ENCODE measurements at places on chromosomes 6 and 20.
A peak's percentile ranks its signal among the peaks of the same experiment; 100 is the strongest.

GRCh38 chr6:36324191-36324590, 12.5 kb downstream of the BNIP5 start:
- DNase-seq, result no peak

DNA sequence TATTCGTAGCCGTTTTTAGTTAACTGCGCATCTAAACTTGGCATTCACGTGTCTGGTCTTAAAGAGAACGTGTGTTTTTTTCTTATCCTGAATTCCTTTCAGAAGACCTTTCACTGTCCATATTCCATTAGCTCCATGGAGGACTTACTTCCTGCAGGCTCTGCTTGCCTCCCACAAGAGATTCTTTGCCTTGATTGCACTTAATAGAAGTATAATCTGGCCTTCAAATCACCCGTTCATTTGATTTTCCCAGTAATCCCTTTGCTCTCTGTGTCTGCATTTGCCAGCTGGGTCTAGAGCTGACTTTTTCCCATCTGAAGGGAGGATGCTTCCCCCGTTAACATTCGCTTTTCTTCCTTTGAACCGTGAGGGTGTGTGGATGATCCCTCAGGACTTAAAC, 79.5 kb downstream of the RNF182 start:
- DNase-seq, result no peak

GRCh38 chr6:29678114-29678513, 2.8 kb downstream of the ZFP57 start:
- DNase-seq, result peak; percentile 80

DNA sequence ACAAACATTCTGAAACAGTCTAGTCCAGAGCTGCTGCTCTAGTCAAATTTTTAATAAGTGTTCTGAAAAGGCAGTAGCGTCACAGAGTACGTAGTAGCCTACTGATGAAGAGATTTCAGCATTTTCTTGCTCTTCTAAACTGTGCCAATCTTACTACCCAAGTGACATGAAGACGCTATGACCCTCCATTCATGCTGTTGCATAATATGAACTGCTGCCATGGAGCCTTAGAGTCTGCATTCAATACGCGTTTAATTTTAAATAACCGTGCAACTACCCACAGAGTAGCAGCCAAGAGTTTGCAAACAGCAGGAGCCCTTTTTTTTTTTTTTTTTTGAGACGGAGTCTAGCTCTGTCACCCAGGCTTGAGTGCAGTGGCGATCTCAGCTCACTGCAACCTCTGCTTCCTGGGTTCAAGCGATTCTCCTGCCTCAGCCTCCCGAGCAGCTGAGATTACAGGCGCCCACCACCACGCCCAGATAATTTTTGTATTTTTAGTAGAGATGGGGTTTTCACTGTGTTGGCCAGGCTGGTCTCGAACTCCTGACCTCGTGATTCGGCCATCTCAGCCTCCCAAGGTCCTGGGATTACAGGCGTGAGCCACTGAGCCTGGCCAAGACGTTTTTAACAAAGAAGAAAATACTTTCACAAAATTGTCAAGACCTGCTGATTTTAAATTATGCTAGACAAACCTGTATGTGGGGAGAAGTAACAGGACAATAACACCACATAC, 44.3 kb downstream of the EZR start:
- DNase-seq, result no peak

- DNase-seq, result no peak
Observed at GRCh38 chr6:83860359-83860755, 868 bp downstream of the CYB5R4 start.

DNA sequence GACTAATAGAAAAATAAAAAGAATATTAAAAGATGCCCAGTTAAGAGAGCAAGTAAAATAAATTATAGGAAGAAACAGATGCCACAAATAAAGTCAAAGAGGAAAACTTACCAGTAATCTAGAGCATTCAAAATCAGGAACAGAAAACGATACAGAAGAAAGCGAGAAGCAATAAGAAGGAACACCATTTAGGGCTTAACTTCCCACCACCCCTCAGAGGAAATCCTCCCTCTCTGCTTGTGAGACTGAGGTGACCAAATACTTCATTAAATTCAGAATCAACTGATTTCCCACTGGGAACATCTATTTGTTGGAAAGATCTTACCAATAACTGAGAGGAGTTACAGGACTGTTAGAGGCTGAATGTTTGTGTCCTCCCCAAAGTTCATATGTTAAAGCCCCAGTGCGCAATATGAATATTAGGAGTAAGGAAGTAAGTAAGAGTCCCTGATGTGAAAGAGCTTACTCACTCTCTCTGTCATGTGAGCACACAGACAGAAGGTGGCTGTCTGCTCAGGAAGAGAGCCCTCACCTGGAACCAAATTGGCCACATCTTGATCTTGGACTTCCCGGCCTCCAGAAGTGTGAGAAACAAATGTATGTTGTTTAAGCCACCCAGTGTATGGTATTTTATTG, 19.5 kb downstream of the KATNA1 start:
- no peak for DNase-seq

DNA sequence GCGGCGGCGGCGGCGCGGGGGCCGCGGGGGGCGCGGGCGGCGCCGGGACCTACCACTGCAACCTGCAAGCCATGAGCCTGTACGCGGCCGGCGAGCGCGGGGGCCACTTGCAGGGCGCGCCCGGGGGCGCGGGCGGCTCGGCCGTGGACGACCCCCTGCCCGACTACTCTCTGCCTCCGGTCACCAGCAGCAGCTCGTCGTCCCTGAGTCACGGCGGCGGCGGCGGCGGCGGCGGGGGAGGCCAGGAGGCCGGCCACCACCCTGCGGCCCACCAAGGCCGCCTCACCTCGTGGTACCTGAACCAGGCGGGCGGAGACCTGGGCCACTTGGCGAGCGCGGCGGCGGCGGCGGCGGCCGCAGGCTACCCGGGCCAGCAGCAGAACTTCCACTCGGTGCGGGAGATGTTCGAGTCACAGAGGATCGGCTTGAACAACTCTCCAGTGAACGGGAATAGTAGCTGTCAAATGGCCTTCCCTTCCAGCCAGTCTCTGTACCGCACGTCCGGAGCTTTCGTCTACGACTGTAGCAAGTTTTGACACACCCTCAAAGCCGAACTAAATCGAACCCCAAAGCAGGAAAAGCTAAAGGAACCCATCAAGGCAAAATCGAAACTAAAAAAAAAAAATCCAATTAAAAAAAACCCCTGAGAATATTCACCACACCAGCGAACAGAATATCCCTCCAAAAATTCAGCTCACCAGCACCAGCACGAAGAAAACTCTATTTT, 2.0 kb downstream of the FOXC1 start:
- DNase-seq, result peak; percentile 44

GRCh38 chr6:6521961-6522482, 66.5 kb upstream of the LY86 start:
- no peak for DNase-seq

- DNase-seq, result no peak
Observed at GRCh38 chr6:7784706-7785105, 58.8 kb downstream of the BMP6 start.

DNA sequence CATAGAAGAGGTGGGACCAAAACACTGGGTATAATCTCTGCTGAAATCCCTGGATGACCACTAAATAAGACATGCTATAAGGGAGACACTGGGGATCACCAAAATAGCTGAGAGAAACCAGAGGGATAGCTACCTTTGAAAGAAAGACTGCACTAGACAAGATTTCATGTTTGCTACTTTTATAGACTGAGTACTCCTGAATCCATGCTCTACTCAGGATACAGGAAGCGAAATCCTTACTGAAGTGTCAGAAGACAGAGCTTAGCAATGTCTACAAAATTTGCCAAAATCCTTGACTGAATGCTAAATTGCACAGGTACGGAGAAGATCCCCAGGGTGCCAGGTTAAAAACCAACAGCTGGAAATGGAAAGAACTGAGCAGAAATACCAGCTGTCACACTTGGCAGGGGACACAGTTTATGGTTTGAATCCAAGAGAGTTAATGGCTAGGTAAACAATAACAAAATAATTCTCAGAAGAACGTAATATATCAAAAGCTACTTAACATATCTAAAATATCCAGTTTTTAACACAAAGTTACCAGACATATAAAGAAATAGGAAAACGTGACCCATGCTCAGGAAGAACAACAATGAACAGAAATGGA, 125.4 kb downstream of the MAN1A1 start:
- no peak for DNase-seq

DNA sequence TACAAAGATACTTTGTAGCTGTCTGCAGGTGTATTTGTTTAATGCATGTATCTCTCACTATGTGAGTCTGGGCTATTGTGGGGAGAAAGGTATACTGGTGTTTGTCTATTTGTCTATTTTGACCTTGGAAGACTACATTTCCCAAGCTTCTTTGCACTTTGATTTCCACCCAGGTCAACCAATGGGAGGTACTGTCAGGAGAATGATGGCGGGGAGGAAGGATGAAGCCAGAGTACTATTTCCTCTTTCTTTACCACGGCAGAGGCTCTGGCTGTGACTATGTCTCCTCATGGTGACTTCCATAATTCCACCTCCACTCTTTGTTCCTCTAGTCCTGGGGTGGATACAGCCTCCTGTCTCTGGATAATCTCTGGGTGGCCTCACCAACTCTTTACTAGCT, 23.1 kb downstream of the LBP start:
- DNase-seq, result peak; percentile 43

DNA sequence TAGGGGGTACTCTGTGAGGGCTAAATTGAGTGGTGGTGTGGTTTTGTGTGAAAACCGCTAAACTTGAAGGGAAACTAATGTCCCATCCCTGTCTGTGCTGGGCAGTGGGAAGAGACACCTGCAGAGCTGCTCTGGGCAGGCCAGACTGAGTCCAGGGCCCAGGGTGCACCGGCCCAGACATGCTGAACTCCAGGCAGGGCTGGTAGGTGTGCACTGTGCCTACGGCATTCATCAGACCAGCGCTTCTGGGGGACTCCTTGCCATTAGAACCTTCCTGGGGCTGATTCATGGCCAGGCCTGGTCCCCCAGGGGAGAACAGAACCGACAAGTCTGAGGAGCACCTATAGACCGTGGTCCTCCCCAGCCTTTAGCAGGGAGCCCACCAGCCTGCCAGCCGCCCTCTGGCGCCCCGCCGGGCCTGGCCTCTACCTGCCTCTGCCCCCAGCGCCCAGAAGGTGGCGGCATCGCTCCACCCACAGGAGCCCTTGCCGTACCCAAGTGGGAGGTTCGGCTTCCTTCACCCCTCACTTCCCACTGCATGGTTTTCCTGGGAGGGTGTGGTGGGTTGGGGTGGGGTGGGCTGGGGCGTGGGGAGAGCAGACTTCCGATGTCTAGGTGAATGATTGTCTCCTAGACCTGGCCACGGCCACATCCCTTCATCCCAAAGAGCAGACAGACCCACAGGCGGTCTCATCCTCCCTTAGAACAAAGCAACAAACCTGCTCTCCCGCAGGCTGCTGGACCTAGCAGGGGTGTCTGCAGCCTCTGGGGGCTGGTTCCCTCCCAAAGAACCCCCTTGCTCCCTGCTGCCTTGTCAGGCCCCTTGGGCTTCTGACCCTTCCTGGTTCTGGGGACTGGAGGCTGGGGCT, 15.5 kb downstream of the CCDC167 start:
- peak; percentile 68 for DNase-seq

GRCh38 chr6:72287801-72288200, 334.1 kb upstream of the KCNQ5 start:
- DNase-seq, result no peak

DNA sequence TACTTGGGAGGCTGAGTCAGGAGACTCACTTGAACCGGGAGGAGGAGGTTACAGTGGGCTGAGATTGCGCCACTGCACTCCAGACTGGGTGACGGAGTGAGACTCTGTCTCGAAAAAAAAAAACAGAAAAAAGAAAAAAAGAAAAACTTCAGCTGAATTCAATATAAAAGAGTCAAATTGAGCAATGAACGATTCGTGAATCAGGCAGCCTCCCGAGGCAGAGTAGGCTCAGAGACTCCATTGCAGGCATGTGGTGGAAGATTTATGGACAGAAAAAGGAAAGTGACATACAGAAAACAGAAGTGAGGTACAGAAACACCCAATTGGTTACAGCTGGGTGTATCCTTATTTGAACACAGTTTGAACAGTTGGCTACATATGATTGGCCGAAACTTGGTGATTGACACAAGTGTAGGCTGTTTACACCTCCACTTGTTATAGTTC, 56.3 kb downstream of the HLA-DPB1 start:
- DNase-seq, result no peak

DNA sequence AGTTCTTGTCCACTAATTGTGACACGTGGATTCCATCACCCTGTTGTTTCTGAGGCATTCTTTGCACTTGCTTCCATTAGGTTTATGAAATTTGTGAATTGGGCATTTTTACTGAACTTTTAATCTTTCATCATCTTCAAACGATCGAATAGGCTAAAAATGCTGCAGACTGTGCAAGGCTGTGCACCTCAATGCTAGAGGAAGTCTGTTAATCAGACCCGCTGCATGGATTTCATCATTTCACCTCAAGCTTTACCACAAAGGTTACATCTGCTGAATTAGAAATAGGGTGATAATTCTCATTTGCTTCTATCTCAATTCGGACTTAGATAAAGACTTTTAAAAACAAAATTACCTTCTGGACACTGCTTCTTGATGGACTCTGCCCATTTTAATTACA, 27.8 kb upstream of the F13A1 start:
- DNase-seq, result no peak

GRCh38 chr20:1274485-1275311, 8.6 kb downstream of the SNPH start:
- no peak for DNase-seq

DNA sequence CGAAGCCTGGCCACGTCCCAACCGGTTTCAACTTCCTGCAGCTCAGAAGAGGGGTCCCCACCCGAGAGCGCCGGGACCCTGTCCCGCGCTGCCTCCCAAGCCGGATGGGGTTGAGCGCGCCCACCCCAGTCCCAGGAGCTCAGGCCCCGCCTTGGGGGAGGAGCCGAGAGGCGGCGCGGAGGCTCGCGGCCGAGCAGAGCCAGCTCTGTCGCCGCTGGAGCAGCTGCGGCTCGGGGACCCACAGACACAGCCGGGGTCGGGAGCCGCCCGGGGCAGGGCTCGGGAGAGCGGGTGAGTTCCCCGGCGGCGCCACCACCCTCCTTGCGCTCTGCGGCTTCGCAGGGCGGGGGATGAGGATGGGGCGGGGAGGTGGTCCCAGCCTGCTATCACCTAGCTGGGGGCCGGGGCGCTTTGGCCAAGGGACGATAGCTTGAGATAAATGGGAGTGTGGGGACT, at the start of gene PPP1R16B:
PPP1R16B (plus strand) TSS at position 196 of the 456 bp plus-strand sequence. CDS start 30,229 bp downstream, outside the sequence.
- DNase-seq, result no peak
